CD4-positive, alpha-beta T cell treated with Interferon alpha-2 for 1 hour (primary cell): ENCODE measurements at places on chromosomes 13 and 19.
A peak's percentile ranks its signal among the peaks of the same experiment; 100 is the strongest.

- DNase-seq, result no peak
Observed at GRCh38 chr13:36883824-36884223, 36.2 kb downstream of the SMAD9 start.

- DNase-seq, result no peak
Observed at GRCh38 chr13:75402787-75403186, 79.2 kb downstream of the TBC1D4 start.

GRCh38 chr13:24091080-24091479 lies 69.4 kb upstream of the SPATA13 start:
- no peak for DNase-seq

DNA sequence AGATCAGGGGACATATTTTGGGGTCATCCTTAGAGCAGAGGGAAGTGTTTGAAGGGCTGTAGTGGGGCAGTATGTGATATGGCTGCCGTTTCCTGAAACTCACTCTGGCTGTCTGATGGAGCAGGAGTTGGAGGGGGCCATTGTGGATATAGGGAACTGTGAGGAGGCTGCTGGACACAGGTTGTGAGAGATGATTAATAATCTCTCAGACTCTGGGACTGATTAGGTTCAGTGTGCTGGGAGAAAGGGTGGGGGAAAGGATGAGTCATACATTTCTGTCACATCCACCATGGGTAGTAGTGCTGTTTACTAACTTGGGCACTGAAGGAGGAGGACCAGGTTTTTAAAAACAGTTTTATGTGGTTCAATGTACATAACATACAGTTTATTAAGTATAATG lies 4.8 kb downstream of the B3GLCT start:
- no peak for DNase-seq

GRCh38 chr19:1133471-1133929 lies 29.7 kb downstream of the GPX4 start:
- peak; percentile 93 for DNase-seq

- no peak for DNase-seq
Observed at GRCh38 chr13:59363313-59363712, 800.4 kb downstream of the DIAPH3 start.

GRCh38 chr19:18308051-18308947 lies 14.6 kb downstream of the LSM4 start:
- DNase-seq, result no peak

GRCh38 chr13:87678372-87678752 lies 7.2 kb downstream of the SLITRK5 start:
- DNase-seq, result no peak

GRCh38 chr13:30720172-30720869 lies 15.0 kb upstream of the ALOX5AP start:
- DNase-seq, result no peak

GRCh38 chr13:90577726-90578125 lies 769.8 kb upstream of the MIR17HG start:
- no peak for DNase-seq

GRCh38 chr13:99932912-99933311 lies 38.7 kb downstream of the ZIC5 start:
- no peak for DNase-seq

GRCh38 chr19:1312767-1313694 lies 27.4 kb downstream of the EFNA2 start:
- no peak for DNase-seq

DNA sequence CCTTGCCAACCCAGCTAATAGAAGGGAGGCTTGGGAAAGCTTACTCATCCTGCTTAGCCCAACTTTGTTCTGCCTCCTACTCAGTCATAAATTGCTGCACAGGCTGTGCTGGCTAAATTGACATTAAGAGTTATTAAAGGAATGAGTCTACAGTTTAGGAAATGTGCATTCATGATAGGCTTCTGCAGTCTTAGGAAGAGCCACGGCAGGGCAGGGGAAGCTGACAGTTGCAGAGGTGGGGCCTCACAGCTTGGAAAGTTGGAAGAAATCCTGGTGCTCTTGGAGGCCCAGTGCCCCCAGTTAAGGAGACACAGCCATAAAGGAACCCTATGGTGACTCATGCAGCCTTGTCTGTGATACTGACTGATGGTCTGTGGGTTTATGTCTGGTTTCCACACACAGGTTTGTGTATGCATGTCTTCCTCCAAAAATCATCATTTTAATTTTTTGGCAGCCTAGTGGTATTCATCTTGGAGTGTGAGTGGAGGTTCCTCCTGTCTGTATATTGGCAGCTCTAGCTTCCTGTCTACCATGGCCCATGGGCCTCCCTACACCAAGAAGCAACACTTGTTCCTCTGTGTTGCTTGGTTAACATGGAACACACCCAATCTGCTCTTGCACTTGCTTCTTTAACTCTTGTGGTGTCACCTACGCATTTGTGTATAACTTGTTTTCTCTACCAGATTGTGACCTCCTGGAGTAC lies 135.0 kb upstream of the KL start:
- DNase-seq, result no peak

DNA sequence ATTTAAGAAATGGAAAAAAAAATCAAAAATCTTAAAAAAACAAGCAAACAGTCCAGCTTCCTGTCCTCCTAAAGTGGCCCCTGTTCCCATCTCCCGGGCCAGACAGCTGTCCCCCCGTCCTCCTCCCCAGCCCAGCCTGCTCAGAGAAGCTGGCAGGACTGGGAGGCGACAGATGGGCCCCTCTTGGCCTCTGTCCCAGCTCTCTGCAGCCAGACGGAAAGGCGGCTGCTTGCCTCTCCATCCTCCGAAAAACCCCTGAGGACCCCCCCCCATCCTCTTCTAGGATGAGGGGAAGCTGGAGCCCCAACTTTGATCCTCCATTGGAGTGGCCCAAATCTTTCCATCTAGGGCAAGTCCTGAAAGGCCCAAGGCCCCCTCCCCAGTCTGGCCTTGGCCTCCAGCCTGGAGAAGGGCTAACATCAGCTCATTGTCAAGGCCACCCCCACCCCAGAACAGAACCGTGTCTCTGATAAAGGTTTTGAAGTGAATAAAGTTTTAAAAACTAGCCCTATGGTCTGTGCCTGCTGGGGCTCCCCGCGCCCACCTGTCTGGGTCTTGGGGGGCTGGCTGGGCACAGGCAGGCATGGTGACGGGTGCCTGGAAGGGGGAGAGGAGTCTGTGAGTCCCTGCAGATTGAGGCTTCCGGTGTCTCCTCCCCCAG lies 3.8 kb downstream of the GADD45GIP1 start:
- no peak for DNase-seq

DNA sequence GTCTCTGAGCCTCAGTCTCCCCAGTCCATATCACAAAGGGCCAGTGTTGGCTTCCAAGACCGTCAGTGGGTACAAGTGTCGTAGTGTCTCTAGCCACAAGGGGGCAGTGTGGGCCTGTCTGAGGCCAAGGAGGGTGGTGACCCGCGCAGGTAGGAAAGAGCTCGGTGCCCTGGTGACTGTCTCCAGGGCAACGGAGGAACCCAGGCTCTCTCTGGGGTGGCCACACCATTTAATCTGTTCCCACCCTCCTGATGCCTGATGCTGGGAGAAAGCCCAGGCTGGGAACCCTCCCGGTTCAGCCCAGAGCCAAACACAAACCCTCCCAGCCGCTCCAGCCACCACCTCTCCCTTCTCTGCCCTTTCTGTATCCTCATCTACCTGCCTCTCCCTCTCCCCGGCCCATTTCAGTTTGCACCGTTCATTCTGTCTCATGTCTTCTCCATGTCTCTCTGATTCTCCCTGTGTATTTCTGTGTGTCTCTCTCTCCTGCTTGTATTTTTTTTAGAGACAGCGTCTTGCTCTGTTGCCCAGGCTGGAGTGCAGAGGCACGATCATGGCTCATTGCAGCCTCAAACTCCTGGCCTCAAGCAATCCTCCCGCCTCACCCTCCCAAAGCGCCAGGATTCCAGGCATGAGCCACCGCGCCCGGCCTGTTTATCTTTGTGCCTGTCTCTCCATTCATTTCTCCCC lies 17.5 kb upstream of the MEIS3 start:
- peak; percentile 86 for DNase-seq

GRCh38 chr19:38837656-38838121 lies 6.1 kb upstream of the ECH1 start:
- DNase-seq, result no peak

GRCh38 chr13:40520916-40521315 lies 145.5 kb downstream of the FOXO1 start:
- DNase-seq, result no peak

DNA sequence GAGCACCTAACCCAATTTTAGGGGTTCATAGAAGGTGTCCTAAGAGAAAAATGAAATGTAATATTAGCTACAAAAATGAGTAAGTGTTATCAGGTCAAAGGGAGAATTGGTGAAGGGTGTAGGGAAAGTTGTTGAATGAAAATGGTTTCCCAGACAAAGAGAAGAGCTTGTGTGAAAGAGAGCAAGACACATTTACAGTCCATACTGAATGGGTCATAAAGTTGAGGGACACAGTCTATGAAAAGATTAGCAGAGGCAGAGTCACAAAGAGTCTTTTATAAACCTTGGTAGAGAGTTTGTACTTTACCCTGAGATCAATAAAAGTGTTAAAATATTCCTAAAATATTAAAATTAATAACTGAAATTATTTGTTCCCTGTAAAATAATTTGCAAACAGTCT lies 759.4 kb downstream of the DIAPH3 start:
- no peak for DNase-seq

GRCh38 chr19:44557933-44558332 lies 28.5 kb upstream of the CEACAM20 start:
- no peak for DNase-seq

GRCh38 chr13:45411221-45411620 lies 7.0 kb downstream of the SLC25A30 start:
- DNase-seq, result no peak

DNA sequence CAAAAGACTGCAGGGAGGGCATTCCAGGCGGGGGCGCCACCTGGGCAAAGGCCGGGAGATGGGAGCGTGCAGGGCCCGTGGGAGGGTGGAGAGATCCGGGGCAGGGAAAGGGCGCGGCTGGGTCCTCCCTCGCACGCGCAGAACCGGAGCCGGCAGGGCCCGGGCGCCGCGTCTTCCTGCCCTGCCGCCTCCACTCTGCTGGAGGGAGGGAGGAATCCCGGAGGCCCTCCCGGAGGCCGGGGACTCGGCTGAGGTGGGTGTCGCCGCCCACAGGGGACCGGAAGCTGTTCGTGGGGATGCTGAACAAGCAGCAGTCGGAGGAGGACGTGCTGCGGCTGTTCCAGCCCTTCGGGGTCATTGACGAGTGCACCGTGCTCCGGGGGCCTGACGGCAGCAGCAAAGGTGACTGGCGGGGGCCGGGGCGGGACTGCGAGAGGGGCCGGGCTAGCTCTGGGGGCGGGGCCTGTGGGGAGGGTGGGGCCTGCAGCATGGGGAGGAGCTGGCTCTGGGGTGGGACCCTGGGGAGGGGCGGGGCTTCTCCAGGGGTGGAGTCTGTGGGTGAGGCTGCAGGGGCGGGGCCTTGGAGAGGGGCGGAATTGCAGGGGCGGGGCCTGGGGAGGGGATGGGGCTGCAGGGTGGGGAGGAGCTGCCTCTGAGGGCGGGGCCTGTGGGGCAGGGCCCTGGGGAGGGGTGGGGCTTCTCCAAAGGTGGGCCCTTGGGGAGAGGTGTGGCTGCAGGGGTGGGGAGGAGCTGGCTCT lies 51.3 kb downstream of the CELF5 start:
- peak; percentile 89 for DNase-seq

GRCh38 chr13:23629566-23630272 lies 59.5 kb downstream of the TNFRSF19 start:
- no peak for DNase-seq

DNA sequence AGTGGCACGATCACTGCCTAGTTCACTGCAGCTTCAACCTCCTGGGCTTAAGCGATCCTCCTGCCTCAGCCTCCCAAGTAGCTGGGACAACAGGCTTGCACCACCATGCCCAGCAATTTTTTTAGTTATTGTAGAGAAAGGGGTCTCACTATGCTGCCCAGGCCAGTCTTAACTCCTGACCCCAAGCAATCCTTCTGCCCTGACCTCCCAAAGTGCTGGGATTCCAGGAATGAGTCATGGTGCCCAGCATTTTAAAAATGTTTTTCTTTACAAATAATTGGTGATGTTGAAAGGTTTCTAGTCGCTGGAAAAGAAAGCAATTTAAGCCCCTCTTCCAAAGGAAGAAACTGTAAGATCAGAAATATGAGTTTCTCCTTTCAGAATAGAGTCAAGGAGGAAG lies 19.4 kb downstream of the DYRK1B start:
- no peak for DNase-seq
